ENCODE measurements at places on chromosomes 2 and 18.

DNA sequence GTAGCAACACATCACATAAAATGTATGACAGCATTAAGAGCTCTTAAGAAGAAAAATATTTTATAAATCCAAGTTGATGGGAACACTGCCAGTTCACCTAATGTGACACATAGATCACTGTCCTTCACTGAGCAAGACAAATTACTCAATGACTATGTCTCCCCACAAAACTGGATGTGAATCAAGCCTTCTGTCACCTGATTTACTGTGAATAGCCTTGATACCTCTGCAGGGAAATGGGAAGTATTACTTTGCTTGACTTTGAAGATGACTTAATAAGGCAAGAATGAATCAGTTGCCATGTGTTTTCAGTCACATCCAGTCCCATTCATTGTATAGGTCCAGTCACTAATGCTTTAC, 94.6 kb downstream of the NYAP2 start:
- no peak for DNase-seq

DNA sequence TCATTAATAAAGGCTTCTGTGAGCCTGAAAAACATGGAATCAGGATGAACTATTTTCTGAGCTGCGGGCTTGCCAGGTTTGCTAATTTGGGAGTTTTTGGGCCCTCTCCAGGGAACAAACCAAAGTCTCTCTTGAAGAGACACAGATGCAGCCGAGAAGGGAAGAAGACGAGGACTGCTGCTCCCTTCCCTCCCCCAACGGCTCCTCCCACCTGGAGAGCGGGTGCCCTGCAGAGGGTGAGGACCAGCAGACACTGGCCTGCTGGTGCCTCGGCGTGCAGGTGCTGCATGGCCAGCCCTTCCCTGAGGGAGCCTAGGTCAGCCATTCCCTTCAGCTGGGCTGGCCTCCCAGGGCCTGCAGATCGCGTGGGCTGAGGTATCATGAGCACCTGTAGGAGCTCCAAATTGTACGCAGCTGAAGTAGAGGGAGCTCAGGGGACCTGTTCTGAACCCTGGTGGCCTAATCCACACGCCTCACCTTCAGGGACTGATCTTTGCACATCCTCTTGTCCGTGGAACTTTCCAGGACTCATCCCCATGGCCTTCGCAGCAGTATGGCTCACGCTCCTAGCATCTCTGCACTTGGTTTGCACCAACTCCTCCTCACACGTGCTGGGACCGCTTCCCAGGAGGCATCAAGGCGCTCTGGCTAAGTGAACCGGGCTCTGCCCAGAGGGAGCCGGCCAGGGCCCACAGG, 19.5 kb downstream of the EMX1 start:
- DNase-seq: no peak

- no peak for DNase-seq
Measured at GRCh38 chr18:77763530-77764145, 514.0 kb downstream of the GALR1 start.

DNA sequence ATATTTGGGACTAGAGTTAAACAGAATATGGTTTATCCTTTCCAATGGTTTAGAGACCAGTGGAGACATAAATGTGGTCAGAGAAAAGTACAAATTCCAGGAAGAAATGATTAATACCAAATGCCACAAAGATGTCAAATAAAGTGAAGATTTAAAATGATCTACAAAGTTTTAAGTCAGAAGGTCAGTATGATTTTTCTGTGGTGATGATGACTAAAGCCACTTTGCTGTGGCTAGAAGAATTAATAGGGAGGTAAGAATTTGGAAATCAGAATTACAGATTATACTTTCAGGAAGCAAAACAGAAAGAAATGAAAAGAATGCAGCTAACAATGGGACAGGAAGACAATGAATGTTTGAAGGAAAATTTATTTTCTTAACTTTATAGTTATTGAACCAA, 91.5 kb upstream of the CDH7 start:
- DNase-seq: no peak

DNA sequence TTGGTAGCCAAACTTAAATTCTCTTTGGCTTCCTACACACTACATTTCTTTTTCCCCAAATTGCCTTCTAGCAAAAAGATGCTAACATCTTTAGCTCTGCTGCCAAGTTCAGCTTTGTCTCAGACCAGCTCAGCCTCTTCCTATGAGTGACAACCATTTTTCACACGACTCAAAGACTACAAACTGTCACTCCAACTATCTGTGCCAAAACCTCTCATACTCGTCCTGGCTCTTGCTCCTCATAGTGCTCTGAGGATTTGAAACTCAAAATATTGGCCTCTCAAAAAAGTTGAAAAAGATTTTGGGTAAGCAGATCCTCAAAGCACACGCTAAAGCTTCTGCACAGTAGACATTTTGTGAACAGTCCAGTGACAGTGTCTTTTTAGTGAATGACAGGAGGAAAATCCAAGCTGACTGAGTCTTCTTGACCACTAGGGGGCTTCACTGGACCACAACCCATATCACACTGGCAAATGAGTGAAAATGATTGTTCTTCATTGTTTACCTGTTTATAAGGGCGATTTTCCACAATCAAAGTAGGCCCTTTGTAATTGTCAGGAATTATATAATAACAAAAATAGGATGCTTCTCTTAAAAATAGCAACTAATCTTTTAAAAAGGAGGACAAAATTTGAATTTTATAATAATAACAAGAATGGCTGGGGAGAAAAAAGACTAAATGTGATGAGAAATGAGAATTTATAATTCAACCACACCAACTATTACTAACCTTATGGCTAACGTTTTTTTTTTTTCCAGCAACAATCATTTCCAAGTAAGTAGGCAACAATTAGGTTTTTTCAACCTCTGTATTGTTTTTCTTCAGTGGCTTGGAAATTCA, 85.5 kb upstream of the PGAP1 start:
- no peak for DNase-seq
